Activated T-helper 1 cell treated with anti-CD3 and anti-CD28 coated beads, Interleukin-2, amount 50 U/mL, for 16 hours (primary cell): ENCODE measurements at places on chromosomes 3 and 15.

DNA sequence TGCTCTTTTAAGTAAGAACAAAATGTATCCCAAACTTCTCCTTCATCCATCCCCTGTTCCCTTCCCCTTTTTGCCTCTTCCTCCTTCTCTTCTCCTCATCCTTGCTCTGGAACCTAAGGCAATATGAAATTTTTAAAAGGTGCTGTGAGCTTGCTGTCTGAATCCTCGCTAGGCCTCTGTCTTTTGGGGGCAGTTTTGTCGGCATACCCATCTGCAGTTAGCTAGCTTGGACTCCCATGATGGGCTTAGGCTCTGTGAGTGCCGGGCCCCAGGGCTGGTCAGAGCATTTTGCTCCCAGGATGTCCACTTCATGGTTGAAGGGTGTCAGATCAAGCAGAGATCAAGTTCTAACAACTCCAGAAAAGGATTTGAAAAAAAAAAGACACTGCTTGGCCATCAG is 18.6 kb downstream of the ZIC1 start:
- no peak for DNase-seq

- DNase-seq, result no peak
Measured at GRCh38 chr3:170905862-170906261, 2.6 kb downstream of the EIF5A2 start.

- no peak for DNase-seq
Measured at GRCh38 chr15:96254173-96254572, 76.3 kb upstream of the NR2F2 start.

DNA sequence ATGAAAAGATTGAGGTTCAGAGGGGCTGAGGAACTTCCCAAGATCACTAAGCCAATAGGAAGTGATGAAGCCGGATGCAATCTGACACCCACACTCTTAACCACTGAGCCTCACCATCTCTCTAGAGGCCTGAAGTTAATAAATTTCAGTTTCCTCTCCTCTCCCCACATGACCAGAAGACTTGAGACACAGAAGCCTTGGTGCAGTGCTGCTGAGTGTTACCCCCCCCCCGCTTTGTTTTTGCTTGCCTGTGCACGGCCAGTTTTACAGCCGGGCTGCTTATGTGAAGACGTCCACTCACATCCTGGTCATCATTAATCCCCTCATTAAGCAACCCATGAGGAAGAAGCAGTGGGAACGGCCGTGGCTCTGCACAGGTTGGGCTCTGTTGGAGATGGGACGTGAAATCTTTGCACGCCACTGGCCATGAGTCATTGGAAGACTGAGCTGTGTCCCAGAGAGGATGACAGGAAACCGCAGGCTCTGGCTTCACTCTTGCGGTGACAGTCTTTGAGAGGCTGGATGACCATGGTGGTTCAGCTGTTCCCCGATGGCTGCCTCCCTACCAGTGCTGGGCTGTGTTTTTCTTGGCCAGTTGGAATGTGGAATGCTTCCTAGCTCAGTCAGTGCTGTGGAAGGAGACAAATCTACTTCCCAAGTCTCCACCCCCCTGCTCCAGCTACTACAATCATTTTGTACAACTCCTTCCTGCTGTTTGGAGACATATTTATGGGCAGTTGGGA is 232.6 kb upstream of the LRTM1 start:
- DNase-seq, result no peak

DNA sequence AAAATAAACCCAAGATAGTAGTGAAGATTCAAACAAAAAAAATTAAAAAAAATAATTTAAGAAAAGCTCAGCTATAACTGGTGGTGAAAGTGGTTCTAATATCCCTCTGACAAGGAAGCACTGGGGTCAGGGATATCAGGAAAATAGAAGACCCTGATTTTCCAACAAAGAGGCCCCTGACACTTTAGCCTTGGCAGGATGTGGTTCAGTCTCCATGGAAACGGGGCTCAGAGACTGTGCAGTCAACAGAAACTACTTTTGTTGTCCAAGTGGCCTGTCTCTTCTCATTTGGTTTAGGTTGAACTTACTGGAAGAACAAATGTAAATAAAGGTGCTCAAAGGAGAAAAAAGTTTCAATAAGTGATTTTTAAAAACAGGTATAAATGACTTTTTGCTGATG is 27.2 kb downstream of the INTS14 start:
- no peak for DNase-seq

- DNase-seq, result no peak
Measured at GRCh38 chr15:64687172-64687571, 88.2 kb downstream of the RBPMS2 start.

DNA sequence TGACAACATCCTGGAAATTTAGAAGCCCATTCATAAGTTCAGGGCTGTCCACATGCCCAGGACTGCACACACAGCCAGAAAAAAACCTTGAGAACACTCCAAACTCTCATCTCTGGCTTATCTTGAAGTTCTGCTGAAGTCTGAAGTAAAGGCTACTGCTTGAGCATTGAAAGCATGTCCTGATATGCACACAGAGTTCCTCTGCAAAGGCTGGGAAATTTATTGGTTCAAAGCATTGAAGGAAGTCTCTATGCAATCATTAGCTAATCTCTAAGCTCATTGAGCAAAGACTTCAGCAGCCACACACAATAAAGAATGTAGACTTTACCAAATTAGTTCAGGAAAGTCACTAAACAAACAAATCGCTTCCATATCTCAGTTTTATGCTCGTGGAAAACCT is 162.0 kb upstream of the STT3B start:
- DNase-seq, result no peak

DNA sequence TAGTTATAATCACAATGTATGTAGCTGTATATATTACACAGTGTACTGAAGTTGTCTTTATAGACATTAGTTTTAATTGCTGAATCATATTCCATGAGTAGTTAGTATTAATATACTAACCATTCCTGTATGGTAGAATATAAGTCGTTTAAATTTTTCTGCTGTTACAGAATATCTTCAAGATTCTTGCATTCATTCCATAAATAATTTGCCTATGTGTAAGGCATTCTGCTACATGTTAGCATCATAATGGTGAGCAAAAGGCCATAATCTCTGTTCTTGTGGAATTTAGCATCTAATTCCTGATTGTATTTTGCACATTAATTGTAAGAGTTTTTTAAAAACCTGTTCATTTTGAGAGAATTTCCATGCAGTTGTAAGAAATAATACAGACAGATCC is 14.1 kb downstream of the GYG1 start:
- DNase-seq, result no peak

DNA sequence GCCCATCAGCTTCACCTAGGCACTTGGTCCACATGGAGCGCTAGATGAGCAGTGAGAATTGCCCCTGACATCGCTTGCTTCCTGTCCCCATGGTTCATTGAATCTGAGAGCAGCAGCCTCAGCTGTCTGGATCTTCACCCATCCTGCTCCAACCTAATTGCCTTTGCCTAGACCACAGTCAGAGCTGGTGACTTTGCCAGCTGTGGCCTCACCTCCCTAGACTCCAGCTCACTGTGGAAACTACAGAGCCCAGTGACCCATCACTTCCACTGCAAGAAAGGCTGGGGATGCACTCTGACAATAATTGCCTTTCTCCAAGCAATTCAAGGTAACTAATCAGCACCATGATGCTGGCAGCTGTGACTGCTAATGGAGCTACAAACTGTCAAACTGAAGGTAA is 30.6 kb upstream of the SLC6A1 start:
- no peak for DNase-seq

DNA sequence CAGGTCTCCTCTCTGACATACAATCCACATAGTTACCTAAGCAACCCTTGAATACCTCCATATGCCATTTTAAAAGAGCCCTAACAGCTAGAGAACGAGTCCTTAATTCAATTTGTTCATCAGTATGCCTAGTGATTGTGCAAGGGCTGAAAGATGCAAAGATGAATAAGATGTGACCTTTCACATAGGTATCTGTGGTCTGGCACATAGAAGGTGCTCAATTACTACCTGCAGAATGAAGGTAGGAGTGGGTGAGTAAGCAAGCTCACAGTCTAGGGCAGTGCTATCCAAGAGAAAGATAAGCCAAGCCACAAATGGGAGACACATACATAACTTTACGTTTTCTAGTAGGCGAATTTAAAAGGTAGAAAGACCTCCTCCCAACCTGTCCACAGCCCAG is 157.9 kb downstream of the OSBPL10 start:
- DNase-seq, result no peak

GRCh38 chr3:134710313-134710680 is 59.5 kb upstream of the KY start:
- no peak for DNase-seq

DNA sequence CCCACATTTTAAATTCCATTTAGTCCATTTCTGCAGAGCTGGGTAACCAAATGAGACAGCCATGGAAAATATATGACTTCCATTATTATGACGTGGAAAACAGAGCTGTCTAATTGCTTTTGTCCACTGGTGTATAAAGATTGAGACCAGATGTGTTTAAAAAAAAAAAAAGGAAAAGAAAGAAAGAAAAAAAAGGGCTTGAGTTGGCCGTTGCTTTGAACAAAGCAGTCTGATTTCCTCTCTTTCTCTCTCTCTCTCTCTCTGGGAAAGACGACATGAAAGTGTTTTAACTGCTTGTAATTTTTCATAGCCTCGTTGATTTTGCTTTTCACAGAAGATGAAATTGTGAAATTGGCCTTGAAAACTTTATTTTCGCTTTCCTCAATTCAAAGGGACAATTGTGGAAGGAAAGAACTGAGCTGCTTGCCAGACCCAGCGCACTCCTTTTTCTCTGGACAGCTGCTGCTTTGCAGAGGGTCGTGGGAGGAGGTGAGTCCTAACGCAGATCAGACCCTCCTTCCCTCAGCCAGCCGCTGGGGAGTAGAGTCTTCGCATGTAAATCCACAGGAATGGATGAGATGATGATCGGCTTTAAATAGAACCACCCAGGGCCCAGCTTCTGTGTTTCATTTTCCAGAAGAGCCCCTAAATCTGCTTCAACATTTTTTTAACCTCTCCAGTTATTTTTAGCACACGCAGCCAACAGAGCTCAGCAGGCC is 42.8 kb upstream of the UBE2E1 start:
- no peak for DNase-seq

DNA sequence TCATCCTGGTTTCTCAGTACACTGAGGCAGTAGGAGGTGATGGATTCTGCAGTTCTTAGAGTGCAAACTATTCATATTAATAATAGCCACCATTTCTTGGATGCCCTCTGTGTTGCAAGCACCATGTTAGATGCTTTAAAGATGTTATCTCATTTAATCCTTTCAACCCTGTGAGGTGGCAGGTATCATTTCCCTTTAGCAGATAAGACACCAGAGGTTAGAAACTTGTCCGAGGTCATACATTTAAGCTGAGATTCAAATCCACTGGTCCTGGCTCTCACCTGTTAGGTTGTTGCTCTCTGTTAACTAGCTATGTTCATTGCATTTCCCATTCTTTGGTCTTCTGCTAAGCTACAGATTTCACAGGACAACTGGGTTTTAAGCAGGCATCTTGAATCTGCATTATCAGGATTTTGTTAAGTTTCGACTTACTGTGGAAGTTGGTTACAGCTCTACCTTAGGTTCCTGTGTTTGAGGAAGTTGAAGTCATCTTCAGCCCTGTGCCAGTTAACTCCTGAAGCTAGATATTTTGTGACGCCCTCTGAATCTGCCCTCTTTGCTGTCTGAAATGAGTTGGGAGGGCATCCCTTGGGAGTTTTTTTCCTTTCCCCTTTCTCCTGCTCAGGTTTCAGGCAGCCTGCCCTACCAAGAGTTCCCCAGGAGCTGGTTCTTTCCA is 6.4 kb downstream of the PDE8A start:
- no peak for DNase-seq

GRCh38 chr3:102481050-102481449 is 46.2 kb downstream of the ZPLD1 start:
- no peak for DNase-seq

DNA sequence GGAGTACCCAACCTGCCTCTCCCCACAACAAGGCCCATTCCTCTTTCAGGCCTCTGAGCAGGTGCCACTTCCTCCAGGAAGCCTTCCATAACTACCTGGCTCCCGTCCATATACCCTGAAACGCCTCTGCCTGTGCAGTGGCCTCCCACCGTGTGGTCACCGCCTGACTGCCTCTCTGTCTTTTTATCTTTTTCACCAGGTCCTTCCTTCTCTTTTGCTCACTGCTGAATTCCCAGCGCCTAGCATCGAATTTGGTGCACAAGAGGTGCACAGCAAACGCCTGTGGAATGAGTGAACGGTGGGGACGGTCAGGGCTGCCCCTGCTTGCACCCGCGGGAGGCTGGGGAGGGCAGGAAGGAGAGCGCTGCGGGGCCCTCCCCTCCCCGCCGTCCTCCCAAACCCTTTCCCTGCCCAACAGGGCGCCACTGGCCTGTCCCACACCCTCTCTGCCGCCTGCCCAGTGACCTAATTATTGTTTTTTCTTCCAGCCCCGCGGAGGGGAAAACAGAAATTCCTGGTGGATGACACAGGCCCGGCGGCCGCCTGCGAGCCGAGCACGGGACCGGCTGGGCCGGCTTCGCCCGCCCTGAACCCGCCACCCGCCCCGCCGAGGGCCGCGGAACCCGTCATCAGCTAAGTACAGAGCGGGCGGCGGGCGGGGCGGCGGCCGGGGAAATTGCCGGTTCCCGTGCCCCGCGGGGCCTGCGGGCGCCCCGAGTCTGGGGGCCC is 140.1 kb downstream of the SMAD6 start:
- no peak for DNase-seq

DNA sequence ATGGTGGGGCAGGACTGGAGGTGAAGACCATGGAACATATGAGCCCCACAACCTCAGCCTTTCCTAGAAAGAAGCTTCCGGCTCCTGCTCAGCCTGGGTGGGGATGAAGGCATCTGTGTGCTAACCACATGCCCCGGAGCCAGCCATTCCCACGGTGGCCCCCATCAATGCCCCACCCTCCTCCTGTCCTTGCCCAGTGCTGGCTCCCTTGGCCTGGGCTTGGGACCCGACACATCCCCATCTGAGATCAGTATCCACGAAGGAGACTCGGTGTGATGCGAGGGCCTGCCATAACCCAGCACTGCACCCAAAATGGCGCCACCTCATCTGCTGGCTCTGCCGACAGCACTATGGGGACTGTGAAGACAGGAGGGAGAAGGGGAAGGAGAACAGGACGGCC is 16.5 kb upstream of the PLXND1 start:
- DNase-seq, result no peak

GRCh38 chr3:39435006-39435748 is 28.7 kb downstream of the RPSA start:
- DNase-seq, result no peak

DNA sequence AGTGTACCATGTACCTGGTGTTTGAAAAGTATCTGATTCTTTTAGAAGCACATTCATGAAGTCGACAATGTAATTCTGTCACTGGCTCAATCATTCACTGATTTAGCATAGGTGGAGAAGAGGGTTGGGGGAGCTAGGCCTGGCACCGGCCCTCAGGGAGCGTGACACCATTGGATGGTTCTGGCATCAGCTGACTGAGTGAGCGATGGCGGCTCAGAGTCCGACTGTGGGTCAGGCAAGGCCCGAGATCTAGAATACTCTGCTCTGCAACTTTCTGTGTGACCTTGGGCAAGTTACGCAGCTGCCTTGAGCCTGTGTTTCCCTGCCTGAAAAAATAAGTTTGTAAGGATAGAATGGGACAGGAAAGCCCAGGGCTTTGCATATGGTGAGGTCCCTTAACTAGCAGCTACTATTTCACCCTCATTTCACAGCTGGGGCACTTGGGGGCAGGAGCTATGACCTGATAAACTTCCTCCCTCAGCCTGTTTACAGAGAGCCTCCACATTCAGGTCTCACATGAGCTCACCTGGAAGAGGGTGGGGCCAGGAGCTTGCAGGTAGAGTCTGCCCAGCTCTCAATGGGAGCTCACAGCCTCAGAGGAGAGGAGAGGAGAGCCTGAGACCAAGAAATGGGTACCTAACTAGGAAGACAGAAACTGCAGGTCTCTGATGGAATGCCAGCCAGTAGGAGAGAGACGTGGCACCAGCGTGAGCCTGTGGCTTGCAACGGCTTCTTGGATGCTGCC is 153.7 kb upstream of the TLE3 start:
- no peak for DNase-seq

GRCh38 chr3:71070497-71071463 is 512.7 kb downstream of the FOXP1 start:
- DNase-seq, result no peak
